ENCODE measurements at places on chromosomes 11 and 22.

DNA sequence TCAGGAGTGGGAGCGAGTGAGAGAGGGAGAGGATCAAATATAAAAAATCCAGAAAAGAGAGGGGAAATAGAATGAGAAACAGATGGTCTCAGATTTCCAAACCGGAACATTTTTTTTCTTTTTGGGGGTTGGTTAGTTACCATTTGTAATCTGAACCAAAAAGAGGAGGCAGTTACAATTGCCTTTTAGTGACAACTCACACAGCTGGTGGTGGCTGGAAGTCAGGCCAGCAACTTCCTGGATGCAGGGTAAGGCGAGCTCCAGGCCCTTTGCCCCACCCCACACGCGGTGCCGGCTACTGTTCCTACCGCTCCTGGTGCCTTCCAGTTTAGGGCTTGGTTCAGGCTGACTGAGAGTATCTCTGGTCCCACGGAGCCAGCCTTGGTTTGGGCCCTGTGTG is 21.0 kb upstream of the UBASH3B start:
- no peak for DNase-seq

DNA sequence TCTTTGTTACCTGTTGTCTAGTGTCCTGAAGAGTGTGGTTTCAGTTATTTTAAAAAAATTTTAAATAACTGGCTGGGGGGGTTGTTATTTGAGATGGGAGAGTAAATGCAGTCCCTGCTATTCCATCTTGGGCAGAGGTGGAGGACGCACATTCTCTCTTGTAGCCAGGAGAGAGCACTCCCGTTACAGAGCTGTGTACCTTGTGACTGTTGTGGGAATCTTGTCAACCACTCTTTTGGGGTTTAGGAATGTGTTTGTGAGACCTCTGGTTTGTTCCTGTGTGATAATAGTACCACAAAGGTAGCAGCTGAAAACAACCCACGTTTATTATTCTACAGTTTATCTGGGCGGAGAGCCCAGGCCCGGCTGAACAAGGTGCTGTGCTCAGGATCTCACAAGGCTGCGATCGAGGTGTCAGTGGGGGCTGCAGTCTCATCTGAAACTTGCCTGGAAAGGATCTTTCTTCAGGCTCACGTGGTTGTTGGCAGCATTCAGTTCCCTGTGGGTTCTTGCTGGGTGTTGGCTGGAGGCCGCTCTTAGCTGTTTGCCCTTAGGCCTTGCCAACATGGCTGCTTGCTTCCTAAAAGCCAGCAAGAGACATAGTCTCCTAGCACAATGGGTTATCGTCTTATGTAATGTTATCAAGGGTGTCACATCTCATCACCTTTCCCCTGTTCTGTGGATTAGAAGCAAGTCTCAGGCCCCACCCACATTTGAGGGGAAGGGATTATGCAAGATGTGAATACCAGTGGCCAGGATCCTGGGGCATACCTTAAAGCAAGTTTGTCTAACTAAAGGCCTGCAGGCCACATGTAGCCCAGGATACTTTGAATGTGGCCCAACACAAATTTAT is 20.6 kb downstream of the IGHMBP2 start:
- no peak for DNase-seq

DNA sequence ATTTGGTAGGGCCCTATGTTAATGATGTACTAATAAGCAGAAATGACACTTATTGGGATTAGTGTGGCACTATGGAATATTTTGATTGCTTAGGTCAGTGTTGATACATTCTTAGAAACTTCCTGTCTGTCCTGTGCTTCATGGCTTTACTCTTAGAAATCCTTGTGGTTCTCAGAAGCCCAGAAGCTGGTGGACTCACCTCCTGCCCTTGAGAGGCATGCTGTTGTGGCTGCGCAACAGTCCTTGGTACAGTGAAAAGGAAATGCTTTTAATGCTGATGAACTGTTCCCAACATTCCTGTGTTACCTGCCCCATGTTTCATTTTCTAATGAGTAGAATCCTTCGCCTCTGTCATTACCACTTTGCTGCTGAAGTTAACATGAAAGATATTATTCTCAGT is 52.4 kb upstream of the MYO18B start:
- DNase-seq: no peak

DNA sequence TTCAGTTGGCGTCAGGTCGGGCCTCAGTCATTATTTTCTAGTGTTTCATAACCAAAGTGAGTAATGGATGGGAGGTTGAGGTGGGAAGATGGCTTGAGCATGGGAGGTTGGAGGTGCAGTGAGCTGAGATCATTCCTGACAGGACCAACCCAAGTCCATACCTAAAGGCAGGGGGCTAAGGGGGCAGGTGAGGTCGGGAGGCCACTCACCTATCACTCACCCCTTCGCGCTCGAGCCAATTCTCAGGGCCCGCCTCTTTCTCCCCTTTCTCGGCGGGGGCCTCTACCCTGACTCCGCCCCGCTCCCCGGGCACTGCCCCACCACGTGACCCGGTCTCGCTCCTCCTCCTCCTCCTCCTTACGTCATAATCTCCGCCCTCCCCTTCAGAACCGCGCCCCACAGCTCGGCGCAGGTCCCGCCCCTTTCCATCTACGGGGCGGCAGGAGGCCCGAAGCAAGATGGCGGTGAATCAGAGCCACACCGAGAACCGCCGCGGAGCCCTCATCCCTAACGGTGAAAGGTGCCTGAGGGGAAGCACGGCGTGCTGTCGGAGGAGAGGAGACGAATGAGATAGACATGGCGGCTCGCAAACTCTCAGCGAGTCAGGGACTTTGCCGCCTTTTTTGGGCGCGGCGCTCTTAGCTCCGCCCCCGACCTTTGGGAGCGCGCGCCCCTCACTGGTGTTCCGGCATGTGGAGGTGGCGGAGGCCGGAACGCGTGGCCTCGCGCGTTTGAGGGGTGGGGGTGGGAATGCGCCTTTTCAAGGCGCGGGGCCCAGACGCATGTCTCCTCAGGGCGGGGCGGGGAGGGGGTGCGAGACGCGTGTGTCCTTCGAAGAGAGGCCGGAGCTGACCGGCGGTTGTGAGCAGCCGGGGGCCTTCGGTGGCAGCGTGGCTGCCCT is at the start of gene WBP2NL:
TSS of gene WBP2NL (plus strand) at position 428 of the 901 bp plus-strand sequence. CDS start at position 459, 31 bp downstream.
- no peak for DNase-seq

DNA sequence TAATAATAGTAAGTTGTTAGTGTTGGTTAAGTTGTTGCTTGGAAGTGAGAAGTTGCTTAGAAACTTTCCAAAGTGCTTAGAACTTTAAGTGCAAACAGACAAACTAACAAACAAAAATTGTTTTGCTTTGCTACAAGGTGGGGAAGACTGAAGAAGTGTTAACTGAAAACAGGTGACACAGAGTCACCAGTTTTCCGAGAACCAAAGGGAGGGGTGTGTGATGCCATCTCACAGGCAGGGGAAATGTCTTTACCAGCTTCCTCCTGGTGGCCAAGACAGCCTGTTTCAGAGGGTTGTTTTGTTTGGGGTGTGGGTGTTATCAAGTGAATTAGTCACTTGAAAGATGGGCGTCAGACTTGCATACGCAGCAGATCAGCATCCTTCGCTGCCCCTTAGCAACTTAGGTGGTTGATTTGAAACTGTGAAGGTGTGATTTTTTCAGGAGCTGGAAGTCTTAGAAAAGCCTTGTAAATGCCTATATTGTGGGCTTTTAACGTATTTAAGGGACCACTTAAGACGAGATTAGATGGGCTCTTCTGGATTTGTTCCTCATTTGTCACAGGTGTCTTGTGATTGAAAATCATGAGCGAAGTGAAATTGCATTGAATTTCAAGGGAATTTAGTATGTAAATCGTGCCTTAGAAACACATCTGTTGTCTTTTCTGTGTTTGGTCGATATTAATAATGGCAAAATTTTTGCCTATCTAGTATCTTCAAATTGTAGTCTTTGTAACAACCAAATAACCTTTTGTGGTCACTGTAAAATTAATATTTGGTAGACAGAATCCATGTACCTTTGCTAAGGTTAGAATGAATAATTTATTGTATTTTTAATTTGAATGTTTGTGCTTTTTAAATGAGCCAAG is 2.7 kb downstream of the NEAT1 start:
- peak; percentile 74 for DNase-seq

DNA sequence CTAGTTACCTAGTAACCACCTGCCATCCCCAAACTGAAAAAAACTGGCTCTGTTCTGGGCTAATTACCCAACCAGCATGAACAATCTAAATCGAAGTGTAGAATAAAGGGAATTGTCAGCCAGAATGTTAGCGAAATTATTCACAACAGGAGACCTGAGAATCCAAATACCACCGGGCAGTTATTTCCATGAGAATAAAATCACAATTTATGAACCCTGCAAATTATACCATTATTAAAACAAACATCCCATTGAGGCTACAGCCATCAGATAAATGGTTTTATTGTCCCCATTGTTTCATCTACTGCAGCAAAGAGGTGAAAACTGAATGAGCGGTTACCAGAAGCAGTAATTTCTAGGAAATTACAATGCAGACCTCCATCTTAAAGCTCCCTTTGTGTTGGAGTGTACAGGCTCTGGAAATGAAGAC is 21.7 kb downstream of the FAM168A start:
- no peak for DNase-seq

DNA sequence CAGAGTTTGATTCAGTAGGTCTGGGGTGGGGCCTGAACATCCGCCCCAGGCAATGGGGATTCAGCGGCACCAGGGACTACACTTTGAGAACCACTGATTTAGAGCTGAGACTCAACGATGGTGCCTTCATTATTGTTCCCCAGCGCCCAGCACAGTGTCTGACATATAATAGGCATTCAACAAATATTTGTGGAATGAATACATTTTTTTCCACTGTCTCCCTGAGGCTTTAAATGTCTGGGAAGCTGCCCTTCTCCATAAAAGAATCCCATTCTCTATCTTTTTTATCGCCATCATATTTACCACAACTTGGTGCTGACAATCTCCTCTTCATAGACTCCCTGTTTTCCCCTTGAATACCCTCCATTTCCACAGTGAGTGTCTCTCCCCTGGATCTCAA is 23.6 kb upstream of the LMO2 start:
- no peak for DNase-seq

GRCh38 chr11:2527621-2528291 is 82.9 kb downstream of the KCNQ1 start:
- DNase-seq: peak; percentile 69

GRCh38 chr11:87394924-87395323 is 357.2 kb downstream of the TMEM135 start:
- DNase-seq: no peak

GRCh38 chr11:2574043-2574552 is 125.7 kb downstream of the KCNQ1OT1 start:
- peak; percentile 45 for DNase-seq

- no peak for DNase-seq
Observed at GRCh38 chr11:68146704-68147474, 25.7 kb upstream of the CHKA start.

GRCh38 chr11:2791521-2792380 is 92.0 kb upstream of the KCNQ1OT1 start:
- DNase-seq: peak; percentile 74

GRCh38 chr11:130585545-130585944 is 137.1 kb downstream of the ADAMTS15 start:
- peak; percentile 77 for DNase-seq

GRCh38 chr11:73577496-73577917 is 20.4 kb downstream of the FAM168A start:
- no peak for DNase-seq

GRCh38 chr22:45645526-45646414 is 25.9 kb upstream of the ATXN10 start:
- no peak for DNase-seq

DNA sequence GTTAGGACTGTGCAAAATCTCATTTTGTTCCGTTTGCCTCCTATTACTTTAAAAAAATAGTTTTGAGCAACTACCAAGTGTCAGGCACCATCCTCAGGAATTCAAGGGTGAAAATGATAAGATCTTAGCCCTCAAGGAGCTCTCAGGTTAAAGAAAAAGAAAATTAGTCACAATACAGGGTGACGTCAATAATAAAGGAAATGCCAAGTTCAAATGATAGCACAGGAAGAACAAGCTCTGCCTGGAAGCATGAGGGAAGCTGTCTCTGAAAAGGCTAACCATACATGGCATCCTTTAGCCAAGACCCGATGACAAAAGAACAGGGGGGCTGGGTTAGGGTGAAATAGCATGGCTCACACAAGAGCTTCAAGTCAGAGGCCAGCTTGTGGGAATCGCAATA is 11.1 kb upstream of the MPZL2 start:
- no peak for DNase-seq

DNA sequence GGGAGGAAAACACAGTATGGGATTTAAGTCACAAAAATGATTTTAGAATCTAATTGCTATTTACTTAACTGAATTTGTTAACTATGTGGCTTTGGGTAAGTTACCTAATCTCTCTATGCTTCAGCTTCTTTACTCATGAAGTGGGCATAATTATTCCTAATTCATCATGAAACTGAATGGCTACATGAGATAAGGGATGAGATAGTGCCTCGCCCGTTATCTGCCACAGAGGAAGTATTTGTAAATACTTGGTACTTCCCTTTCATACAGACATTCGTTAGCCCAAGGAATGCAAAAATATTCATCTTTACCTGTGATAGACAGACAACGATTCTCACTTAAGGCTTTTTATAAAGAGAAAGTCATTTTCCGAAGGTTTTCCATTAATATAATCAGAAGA is 221.2 kb upstream of the BLID start:
- DNase-seq: no peak

DNA sequence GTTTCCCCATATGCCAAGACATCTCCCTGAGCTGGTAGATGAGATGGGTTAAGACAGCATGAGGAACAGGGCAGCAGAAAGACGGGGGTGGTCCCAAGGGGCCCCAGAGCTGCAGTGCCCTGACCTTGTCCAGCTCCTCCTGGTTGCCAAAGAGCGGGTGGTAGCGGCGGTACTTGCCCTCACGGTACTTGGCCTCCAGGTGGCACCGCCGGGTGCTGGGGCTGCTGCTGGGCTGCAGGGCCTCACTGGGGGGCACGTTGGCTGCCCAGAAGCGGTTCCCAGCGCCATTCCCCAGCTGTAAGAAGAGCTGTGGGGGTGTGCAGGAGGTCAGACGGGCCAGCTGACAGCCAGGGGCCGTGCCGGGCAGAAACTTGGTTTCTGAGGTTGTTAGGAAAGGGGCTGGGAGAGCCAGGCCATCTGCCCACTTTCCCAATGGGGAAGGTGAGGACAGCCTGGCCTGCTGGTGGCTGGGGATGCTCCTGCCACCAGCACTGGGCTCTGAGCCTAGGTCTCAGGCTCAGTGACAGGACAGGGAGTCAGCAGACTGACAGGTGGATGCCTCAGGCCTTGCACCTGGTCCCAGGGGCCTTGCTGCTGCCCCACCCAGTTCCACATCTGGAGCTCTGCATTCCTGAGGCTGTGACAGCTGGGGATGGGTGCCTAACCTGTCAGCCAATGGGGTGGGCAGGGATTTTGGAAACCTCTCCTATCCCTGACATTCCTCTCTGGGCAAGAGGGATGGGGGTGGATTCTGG is 30.0 kb upstream of the PDE2A start:
- no peak for DNase-seq

DNA sequence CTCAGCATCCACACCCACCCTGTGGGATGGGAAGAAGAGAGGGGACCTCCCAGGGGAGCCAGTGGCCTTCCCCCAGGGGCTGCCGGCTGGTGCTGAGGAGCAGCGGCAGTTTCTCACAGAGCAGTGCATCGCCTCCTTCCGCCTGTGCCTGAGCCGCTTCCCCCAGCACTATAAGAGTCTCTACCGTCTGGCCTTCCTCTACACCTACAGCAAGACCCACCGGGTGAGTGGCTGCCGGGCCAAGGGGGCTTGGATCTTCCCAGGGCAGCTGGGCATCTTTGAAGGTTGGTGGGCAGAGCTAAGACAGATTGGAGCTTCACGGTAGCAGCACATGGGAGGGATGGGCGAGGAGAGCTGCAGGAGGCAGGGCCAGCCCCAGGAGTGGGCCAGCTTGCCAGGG is 61.8 kb upstream of the SUSD2 start:
- DNase-seq: no peak

GRCh38 chr11:17831883-17832282 is 97.3 kb downstream of the KCNC1 start:
- DNase-seq: no peak

All from coronary artery (tissue), 2 donors.